ENCODE measurements at places on chromosomes 2 and 18. TPM values are rescaled to one million over a fixed set of nuclear protein-coding genes. Genes with fewer than 3 reads are reported as not detected.

- no peak for DNase-seq
These were observed 238.1 kb downstream of the KLHL29 start for GRCh38 chr2:23622966-23623675.

RNF152 gene
- 10.4 TPM for total RNA-seq

DNA sequence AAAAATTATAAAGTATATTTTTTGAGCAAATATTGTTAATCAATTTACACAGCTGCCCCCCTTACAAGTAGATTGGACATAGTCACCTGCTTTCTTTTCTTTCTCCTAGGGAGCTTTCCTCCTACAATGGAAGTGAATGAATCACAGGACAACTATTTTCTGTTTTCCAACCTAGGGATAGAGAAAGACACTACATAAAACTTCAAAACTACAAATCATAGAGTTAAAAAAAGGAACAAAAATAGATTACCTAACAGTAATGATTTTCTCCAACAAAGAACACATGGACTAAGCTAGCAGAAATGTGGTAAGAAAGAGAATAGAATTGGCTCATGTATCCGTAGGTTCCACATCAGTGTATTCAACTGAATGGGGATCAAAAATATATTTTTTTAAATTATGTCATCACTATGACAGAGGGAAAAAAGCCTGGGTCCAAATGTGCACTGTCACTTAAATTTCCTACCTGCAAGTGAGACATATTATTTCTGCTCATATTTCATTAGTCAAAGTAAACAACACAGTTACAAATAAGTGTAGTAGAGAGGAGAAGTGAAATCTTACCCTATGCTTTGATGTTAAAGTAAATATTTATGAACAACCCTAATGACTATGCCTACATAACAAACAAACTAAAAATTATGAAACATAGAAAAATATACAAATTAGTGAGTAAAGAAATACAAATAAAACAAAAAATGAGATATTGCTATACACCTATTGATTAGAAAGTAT lies 756.7 kb downstream of the SOCS6 start:
- no peak for DNase-seq

DNA sequence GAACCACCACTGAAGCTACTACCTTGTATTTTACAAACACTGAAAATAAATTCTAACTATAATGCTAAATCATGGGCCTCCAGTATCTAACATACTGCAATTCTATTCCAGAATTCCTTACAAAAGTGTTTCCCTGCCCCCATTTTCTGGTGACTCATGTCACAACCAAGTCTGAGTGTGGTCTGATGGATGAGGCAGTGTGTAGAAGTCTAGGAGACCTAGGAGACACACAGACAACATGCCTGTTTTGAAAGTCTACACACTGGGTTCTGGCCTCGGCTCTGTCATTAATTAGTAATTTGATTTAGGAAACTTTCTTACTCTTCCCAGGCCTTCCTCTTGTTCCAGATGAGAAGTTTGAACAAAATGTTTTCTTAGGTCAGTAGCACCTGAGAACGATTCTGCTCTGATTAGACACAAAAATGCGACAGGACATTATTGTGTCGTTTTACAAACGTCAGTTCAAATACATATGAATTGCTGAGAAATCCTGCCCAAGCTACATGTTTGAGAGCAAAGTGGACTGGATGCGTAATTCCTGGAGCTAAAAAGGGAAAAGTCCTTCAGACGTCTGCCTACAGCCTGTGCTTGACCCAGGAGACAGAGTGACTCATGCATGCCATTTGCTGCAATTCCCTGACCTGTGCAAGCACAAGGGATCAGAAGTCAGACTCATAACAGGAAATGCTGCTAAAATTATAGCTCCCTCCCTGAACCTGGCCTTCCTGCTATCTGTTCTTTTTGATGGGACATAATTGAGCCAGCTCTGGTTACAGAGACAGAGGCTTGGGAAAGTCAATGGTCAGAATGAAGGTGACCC lies 494.4 kb downstream of the SOX11 start:
- DNase-seq, result peak; percentile 17

NCKAP5 gene
- total RNA-seq, result 6.0 TPM

KCNS3 gene
- total RNA-seq, result 4.0 TPM

DNA sequence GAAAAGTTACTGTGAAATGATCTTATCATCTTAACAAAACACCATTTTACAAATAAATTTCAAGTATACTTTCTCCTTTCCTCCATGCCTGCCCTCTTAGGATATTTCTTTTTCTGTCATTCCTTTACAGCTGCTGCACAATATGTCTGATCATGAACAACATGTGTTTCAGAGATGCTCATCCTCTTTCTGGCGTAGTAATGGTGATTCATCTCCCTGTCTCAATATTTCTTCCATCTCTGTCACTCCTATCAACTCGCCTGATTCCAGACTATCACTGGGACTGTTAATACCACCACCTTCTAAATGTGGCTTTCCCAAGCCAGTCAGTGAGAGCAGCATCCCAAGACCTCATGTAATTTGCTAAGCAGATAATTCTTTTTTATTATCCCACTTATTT lies 290.5 kb downstream of the GULP1 start:
- DNase-seq, result no peak

- DNase-seq, result peak; percentile 31
These were observed 174.6 kb upstream of the PID1 start for GRCh38 chr2:229445501-229446211.

- DNase-seq, result no peak
These were observed 9.7 kb downstream of the TTLL4 start for GRCh38 chr2:218720048-218721041.
